Mesenteric fat pad (tissue), 1 donor: ENCODE measurements at places on chromosomes 4 and X. TPM values are rescaled to one million over a fixed set of nuclear protein-coding genes. Genes with fewer than 3 reads are reported as not detected.

Gene OGT
- 99.4 TPM for total RNA-seq

Gene PAGE4
- total RNA-seq: not detected

Gene SUV39H1
- 5.1 TPM for total RNA-seq

Gene ARMCX4
- 10.1 TPM for total RNA-seq

Gene GAB3
- 13.7 TPM for total RNA-seq

Gene PABPC4L
- 1.3 TPM for total RNA-seq
